Renal pelvis (tissue), 12 donors: ENCODE measurements at places on chromosomes 3 and 15.
A peak's percentile ranks its signal among the peaks of the same experiment; 100 is the strongest.

- no peak for DNase-seq
Measured at GRCh38 chr3:135329479-135329878, 534.4 kb downstream of the EPHB1 start.

- DNase-seq = no peak
Measured at GRCh38 chr15:62858343-62858742, 184.2 kb upstream of the TPM1 start.

DNA sequence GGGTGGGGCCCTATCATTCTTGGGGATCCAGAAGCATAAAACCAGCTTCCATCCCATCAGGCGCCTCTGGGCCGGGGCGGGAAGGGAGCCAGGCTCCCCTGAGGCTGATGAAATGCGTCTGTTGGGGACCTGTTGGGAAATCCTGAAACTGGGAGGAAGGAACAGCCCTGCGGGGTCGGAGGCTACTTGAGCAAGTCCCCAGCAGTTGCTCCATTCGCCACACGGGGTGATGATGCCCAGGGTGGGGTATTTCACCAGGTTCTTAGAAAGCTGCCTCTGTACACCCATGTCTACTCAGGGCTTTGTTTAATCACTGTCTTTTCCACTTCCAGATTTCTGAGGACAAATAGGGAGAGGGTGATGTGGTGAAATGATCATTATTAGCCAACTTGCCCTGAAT lies 25.4 kb upstream of the TSEN2 start:
- no peak for DNase-seq

GRCh38 chr3:126077754-126078153 lies 6.2 kb downstream of the SLC41A3 start:
- no peak for DNase-seq

DNA sequence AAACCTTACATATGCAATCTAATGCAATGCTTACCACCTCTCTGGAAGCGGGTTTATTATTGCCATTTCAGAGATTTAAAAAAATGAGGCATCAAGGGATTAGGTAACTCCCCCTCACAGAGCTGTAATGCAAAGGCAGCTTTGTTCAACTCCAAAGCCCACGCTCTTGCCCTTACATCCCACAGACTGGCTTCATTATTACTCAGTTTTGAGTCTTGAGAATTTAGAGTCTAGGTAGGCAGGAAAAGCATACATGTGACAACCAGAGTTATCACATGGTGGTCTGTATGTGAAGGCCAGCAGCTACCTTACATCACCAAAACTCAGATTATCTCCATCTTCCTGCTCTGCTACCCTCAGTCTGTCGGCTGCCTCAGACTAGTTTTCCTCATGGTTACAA lies 326.9 kb downstream of the UACA start:
- no peak for DNase-seq

DNA sequence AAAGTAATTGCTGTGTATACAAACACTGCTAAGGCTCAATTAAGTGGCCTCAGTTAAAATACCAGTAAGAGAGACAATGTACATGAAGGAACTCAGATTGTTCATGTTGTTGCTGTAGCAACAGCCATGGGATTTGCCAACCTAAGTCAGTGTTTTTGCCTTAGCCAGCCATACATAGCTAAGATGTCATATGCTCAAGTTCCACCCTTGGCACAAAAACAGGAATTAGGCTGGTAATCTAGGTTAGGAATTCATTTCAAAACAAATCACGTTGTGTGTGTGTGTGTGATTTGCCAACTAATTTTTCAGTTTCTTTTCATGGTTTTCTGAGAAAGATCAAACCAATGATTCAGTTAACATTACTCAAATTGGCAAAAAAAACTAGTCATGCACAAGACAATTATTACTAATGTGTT lies 143.7 kb upstream of the KCNMB2 start:
- DNase-seq = no peak

- DNase-seq = no peak
Measured at GRCh38 chr3:85801955-85802354, 843.2 kb downstream of the CADM2 start.

DNA sequence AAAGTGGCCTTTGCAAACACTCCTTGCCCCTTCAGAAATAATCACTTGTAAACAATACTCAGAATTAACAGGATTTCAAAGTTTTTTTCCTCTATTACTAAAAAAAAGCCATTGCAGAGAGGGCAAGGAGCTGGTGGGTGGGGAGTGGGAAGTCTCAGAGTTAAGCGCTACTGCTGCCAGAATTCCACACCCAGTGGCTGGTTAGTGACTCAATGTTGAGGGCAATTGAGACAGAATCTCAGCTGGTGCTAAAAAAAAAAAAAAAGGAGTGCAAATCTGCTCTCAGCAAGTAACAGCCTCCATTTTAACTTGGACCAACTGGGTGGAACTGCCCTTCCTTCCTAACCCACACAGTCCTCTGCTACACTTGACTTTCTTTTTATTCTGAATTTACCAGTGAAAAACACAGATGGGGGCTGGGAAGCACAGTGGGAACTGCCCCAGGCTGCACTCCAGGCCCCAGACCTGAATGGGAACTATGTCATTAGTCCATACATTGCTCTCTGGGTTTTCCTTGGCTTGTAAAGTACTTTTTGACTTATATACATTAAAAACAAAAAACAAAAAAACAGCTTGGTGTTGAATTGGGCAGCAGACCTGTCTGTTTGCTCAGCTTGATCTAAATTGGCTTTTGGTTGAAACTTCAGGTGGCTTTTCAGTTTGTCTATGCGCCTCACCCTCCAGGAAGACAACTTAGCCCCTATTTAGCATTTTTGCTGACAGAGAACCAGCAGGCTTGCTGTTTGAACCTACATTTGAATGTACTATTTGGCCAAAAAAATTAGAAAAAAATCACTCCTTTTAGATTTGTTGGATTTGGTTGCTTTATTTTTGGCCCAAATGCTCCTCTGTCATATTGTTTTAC lies 357.8 kb upstream of the TBL1XR1 start:
- no peak for DNase-seq

DNA sequence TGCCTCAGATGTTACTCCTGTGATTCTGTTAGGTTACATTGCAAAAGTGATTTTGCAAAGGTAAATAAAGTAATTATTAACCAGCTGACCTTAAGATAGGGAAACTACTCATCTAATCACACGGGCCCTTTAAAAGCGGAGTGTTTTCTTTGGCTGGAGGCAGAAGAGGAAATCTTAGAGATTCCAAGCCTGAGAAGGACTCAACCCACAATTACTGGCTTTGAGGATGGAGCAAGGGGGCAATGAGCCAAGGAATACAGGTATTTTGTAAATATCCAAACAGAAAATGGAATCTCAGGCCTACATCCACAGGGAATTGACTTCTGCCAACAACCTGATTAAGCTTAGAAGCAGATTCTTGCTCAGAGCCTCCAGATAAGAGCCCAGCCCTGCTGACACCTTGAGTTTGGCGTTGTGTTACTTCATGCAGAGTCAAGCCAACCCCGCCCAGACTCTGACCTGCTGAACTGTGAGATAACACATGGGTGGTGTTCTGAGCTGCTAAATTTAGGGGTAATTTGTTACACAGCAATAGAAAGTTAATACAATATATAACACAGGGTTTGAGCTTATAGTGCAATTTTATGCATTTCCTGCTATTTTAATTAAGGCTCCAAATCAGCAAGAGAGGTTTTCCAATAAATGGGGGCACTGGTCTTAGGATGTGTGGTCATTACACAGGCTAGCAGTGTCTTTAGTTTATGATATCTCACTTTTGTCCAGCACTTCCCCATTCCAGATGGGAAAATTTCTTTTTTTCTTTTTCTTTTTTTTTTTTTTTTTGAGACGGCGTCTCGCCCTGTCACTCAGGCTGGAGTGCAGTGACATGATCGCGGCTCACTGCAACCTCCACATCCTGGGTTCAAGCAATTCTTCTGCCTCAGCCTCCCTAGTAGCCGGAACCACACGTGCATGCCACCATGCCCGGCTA lies 19.5 kb downstream of the NFKBIZ start:
- no peak for DNase-seq

DNA sequence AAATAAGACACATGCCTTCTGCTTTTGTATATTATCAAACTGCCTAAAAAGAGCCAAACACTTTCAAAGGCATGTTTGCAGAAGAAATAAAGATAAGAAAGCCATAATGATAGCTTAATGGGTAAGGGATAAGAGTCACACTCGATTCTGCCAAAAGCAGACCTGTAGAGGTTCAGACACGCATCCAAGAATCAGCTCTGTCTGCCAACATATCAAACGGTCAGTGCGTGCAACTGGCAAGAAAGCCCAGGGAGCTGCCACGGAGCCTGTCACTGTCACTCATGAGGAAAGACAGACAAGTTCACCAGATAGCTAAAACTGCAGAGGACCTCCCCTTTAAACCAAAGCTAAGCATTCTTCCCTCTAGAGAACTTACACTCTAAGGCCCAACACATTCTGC lies 23.2 kb downstream of the DCP1A start:
- no peak for DNase-seq

- DNase-seq = no peak
Measured at GRCh38 chr15:73573037-73573436, 60.2 kb downstream of the NPTN start.

- DNase-seq = no peak
Measured at GRCh38 chr15:39665629-39666250, 84.9 kb downstream of the THBS1 start.

GRCh38 chr3:127461286-127461910 lies 129.1 kb downstream of the TPRA1 start:
- DNase-seq = no peak

DNA sequence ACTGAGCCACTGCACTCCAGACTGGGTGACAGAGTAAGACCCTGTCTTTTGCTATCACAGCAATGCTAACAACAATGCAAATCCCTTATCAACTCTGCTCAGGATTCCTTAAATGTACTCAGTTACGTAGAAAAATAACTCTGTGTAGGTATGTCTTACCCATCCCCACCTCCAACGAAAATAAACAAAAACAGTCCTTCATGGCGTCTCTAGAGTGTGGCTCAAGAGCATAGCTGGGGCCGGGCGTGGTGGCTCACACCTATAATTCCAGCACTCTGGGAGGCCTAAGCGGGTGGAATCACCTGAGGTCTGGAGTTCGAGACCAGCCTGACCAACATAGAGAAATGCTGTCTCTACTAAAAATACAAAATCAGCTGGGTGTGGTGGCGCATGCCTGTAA lies 13.2 kb upstream of the NCKIPSD start:
- no peak for DNase-seq

- no peak for DNase-seq
Measured at GRCh38 chr3:137264071-137264820, 306.5 kb downstream of the IL20RB start.

DNA sequence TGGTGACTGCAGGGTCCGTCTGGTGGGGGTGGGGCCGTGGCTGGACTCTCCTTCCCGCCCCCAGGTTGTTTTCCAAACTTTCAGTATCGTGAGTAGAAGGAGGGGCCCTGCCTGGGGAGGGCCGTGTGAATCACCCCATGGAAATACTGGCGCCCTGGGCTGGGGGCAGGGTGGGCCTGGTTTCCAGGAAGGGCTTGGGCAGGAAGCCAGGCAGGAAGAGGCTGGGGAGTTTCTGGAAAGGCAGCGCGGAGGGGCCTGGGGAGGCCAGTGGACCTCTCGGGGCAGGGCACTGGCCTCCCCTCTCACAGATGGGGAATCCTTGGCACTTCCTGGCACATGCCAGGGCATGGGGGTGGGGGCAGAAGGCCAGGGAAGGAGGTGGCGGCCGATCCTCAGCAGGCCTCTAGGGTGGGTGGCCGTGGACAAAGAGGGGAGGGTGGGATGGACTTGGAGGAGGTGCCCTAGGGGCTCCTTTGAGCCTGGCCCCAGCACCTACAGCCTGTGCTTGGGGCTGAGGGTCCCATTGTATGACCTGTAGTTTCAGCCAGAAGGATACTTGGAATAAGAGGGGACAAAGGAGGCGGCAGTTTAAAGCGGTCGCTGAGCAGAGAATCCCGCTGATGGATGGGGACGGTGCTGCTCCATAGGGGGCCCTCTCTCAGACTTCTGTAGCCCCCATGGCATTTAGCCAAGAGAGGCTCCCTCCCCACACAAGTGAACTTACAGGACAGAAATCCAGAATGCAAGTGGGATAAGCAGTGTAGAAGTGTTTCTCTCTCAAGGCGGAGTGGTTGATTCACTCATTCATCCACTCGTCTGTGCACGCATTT lies 56.5 kb upstream of the GATA2 start:
- DNase-seq = peak; percentile 70

- DNase-seq = no peak
Measured at GRCh38 chr15:38854506-38854905, 289.9 kb upstream of the RASGRP1 start.

GRCh38 chr15:46265664-46266347 lies 631.0 kb downstream of the SQOR start:
- no peak for DNase-seq

GRCh38 chr15:40303576-40303975 lies 4.2 kb downstream of the PLCB2 start:
- DNase-seq = no peak

DNA sequence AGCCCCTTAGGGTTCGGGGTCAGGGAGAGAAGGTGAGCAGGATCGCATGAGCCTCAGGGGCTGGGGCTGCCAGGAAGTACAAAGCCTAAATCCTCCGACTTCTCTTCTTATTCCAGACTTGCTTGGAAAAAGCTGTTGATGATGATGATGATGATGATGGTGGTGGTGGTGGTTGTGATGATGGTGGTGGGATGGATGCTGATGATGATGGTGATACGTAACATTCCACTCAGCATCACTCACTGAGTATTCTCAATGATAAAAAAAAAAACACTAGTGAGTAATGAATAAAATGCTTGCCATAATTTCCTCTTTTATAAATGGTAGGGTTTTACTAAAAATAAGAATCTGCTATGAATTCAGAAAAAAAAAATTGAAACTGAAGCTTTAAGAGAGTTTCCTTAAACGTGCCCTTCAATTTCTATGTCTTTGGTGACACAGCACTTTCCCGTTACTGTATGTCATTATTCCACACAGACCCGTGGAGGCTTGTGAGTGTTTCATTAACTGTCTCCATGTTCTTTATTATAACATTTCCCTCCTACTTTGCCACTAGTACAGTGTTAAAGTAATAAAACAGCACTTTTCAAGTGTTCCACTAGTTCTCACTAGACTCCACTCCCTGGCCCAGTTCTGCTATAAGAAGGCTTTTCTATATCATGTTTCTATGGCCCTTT lies 5.4 kb upstream of the ACAN start:
- DNase-seq = no peak

- no peak for DNase-seq
Measured at GRCh38 chr3:63886858-63887257, 23.2 kb downstream of the ATXN7 start.

DNA sequence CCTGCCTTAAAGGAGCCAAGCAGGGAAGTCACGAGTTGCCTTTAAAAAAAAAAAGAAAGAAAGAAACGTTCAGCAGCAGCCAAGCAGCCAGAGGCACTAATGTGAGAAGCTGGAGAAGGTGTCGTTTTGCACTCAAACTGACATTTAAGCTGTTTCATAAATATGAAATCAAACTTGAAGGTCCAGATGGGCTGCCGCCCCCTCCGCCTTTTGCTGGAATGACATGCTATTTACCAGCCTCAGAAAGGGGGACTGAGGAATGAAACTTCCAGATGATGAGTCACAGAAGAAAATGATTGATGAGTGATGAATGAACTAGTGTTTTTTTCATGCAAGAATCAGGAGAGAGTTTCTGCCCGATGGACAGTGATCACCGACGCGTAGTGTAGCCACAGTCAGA lies 396.8 kb downstream of the IGSF11 start:
- no peak for DNase-seq
